ENCODE measurements at places on chromosomes 1 and 21. TPM values are rescaled to one million over a fixed set of nuclear protein-coding genes. Genes with fewer than 3 reads are reported as not detected.

Gene RIPK4
- total RNA-seq = 46.8 TPM

Gene PM20D1
- total RNA-seq = not detected

Gene PLPPR5
- not detected for total RNA-seq

Gene LMX1A
- not detected for total RNA-seq

Gene KRTAP19-3
- not detected for total RNA-seq

Gene NFASC
- total RNA-seq = 15.7 TPM

Gene ABCB10
- 13.2 TPM for total RNA-seq
